Stimulated activated CD8-positive, alpha-beta memory T cell treated with anti-CD3 and anti-CD28 coated beads, Interleukin-2, amount 100 ng/mL, for 1 hour (primary cell): ENCODE measurements at places on chromosomes 13 and 19.
A peak's percentile ranks its signal among the peaks of the same experiment; 100 is the strongest.

GRCh38 chr13:75704927-75705288 lies 68.8 kb downstream of the LMO7 start:
- no peak for DNase-seq

DNA sequence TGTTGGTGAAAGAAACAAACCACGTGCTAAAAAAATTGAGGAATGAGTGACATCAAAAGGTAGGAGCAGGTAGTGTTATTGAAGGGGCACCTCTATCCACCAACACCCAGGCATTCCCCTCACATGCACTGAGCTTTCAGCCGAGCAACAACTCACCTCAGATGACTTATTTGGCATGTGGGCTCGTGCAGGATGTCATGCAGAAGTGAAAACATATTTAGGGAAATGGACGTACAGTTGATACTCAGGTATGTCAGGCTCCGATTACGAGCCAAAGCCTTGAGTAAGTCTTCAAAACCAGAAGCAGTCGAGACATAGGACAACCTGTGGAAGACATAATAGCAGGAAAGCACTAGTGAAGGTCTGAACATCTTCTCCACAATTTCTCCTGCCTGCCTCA lies 30.4 kb downstream of the NLRP11 start:
- no peak for DNase-seq

GRCh38 chr19:56141417-56141993 lies 418 bp downstream of the ZNF444 start:
- DNase-seq, result peak; percentile 16

DNA sequence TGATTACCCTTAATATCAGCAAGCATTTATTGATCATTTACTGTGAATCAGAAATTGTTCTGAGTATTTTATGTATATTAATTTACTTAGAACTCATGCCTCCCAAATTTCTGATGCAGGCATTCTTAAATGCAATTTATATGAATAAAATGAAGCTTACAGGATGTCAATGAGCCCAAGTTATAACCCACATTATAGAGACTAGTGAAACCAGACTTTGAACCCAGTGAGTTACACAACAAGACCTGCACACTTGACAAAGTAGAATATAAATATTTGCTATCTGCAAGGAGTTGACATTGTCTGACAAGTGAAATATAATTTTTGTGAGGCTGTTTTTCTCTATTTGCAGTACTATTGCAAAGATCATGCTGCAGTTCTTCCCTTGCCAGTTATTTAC lies 656.0 kb downstream of the GPC5 start:
- DNase-seq, result no peak

- DNase-seq, result no peak
These were observed 1.8 kb downstream of the TPRX1 start for GRCh38 chr19:47802521-47803043.

DNA sequence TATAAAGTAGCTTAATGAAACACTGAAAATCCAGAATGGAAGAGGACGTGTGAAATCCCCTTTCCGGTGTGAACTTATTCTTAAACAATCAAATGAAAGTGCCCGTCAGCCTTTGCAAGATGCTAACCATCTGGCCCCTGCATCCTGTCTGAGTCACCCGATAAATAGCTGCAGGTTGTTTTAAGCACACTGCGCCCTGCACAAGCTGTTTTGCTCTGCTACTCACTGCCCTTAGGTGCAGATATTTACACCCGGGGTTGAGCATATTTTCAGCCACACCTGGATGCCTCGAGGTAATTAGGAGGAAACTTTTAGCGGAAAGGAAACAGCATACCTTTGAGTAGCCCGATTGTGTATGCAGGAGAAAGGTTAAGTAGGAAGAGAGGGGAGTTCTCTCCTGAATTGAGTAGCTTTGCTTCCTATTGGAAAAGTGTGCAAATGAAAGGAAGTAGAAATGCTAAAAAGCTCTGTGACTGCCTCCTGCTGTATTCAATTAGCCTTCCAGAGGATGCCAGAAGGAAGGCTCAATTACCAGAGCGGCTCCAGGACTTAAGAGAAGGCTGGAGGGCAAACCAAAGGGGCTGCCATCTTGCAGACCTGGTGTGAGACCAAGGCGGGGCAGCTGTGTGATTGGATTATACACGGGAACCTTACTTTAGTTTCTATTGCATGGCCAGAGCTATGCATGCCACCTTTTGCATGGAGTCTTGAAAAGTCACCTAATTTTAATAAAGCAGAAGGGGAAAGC lies 42.5 kb downstream of the IRS2 start:
- no peak for DNase-seq

GRCh38 chr19:14432791-14433553 lies at the start of gene PKN1:
TSS of gene PKN1 (plus strand) at chr19:14433306. CDS start at chr19:14433522, 216 bp downstream.
- DNase-seq, result no peak

- DNase-seq, result no peak
These were observed 10.6 kb upstream of the CYSLTR2 start for GRCh38 chr13:48643159-48643558.

DNA sequence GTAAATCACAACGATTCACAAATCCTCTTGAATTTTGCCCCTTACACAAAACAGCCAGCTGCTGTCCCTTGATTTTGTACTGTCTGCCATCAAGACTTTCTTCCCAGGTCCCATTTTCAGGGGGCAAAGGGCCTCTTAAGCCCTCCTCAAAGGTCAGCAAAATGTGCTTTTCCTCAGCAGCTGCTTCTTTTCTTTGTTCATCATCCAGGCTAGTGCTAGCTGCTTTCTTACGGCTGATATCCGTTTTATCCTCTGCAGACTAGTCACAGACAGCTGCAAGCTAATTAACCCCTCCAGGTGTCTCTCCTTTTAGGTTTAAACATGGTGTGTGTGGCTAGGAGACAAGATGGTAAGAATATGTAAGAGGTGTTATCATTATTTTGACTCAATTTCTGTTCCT lies 90.9 kb downstream of the NALCN start:
- no peak for DNase-seq

DNA sequence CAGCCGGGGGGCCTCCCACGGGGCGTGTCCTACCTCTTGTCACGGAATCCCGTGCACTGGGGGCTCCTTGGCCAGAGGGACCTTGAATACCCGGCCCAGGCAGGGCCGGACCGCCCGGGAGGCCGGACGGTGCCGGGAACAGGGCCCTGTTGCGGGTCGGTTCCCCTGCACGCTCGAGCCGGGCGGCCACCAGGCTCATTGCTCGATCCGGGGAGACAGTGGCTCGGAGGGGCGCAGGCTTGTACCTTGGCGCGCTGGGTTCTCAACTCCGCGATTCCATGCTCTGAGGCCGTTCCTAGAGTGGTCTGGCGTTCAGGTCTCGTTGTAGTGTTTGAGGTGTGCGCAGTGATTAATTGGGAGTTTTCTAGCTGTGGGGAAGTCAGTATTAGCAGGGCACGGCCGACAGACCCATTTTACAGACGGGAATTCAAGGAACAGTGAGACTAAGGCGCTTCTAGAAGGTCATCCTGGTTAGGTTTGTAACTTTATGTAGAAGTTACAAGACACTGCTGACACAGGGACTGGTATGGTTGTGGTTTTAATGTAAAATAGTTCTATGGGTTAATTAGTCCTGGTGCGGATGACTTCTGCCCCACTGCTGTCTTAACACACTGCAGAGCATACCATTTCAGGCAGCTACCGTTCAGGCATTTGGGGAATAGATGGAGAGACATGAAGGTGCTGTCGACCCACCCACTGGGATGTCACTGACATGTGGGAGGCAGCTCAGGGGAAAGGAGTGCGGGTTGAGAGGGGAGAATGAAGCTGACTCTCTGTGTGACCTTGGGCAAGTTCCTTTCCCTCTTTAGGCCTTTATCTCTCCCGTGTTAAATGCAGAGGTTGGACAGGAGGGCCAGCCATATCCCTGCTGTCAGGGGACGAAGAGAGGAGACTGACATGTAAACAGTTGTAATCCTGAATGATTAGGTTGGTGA lies 592 bp downstream of the CLPTM1 start:
- peak; percentile 1 for DNase-seq
